ENCODE measurements at places on chromosomes 2 and 18.

GRCh38 chr18:56933472-56933871 lies 213.4 kb upstream of the BOD1L2 start:
- DNase-seq: no peak

DNA sequence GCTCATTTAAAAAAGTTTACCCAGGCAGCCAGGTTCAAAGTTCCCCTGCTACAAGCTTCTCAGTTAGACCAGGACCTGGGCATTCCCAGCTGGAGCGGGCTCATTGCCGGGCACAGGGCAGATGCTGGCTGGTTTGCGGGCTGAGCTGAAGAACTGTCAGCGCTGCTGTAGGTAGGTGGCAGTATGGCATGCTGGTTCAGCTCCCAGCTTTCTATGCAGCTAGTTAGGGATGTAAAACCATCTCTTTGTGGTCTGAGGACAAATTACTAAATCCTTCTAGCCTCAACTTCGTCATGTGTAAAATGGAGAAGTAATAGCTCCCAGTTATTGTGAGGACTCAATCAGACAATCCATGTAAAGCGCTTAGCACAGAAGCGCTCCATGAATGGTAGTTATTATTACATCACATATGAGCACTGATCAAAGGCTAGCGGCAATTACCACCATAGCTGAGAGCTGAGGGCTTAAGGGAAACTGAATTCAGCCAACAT lies 2.4 kb upstream of the LDLRAD4 start:
- DNase-seq: peak; percentile 44

DNA sequence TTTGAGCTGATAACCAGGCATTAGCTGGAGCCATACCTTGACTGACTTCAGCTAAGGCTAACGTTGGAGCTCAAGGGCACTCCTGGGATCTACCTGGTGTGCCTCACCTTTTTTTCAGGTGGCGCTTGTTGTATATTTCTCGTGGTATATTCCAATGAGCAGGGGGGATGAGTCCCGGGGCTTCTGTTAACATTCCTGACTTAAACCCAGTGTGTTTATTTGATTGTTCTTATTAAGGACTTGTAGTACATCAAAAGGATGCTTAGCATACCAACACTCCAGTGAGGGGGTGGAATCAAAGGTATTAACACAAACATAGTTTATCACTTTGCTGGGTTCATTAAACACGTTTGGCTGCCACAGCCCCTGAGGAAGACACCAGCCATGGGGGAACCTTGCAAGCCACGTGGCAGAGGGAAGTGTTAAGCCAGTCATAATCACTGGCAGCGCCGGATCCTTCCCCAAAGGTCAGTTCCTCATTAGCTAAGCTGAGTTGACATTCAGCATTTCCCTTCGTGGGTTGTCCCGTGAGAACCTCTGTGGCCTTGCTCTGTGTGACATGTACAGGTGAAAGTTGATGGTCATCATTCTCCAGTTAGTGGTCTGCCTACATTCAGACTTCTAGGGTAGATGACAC lies 119.5 kb upstream of the MCFD2 start:
- DNase-seq: no peak

GRCh38 chr18:49321797-49322461 lies 138.5 kb downstream of the DYM start:
- DNase-seq: peak; percentile 47

GRCh38 chr18:70036771-70037347 lies 89.2 kb upstream of the CD226 start:
- no peak for DNase-seq

- no peak for DNase-seq
These were observed 96.1 kb downstream of the MAP2 start for GRCh38 chr2:209519906-209520305.

DNA sequence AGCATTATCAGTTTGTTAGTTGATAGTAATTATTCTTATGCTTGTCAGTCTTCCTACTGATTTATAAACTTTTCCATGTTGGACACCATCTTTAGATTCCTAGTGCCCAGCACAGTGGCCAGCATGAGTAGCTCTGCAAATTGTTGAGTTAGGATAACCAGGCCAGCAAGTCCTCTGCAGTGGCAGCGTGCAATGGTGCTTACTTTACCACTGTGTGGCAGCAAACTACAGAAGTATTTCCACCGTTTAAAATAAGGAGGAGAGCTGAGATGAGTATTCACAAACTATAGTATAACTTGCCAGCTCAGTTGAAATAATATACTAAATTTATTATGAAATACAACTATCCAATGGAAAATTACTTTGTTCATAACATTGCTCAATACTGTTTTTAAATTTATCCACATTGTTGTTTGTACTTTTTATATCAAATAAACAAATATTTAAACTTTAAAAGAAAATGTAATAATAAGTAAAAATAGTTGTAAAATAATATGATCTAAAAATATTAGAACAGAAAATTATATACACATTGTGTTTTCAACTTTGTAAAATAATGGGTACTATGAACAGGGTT lies 9.3 kb upstream of the THADA start:
- DNase-seq: peak; percentile 55
